Activated CD8-positive, alpha-beta memory T cell treated with anti-CD3 and anti-CD28 coated beads for 4 hours (primary cell): ENCODE measurements at places on chromosomes 5 and 9.

- no peak for DNase-seq
These were observed 736 bp upstream of the NKD2 start for GRCh38 chr5:1007681-1008450.

GRCh38 chr5:14890846-14891245 is 19.3 kb upstream of the ANKH start:
- DNase-seq, result no peak

DNA sequence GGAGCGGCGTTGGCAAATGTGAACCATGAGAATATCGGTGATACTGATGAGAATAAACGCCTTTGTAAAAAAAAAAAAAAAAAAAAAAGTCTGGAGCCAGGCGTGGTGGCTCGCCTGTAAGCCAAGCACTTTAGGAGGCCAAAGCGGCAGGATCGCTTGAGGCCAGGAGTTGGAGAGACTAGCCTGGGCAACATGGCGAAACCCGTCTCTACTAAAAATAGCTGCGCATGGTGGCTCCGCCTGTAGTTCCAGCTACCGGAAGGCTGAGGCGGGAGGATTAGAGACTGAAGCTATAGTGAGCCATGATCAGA is 425 bp upstream of the NFX1 start:
- no peak for DNase-seq

DNA sequence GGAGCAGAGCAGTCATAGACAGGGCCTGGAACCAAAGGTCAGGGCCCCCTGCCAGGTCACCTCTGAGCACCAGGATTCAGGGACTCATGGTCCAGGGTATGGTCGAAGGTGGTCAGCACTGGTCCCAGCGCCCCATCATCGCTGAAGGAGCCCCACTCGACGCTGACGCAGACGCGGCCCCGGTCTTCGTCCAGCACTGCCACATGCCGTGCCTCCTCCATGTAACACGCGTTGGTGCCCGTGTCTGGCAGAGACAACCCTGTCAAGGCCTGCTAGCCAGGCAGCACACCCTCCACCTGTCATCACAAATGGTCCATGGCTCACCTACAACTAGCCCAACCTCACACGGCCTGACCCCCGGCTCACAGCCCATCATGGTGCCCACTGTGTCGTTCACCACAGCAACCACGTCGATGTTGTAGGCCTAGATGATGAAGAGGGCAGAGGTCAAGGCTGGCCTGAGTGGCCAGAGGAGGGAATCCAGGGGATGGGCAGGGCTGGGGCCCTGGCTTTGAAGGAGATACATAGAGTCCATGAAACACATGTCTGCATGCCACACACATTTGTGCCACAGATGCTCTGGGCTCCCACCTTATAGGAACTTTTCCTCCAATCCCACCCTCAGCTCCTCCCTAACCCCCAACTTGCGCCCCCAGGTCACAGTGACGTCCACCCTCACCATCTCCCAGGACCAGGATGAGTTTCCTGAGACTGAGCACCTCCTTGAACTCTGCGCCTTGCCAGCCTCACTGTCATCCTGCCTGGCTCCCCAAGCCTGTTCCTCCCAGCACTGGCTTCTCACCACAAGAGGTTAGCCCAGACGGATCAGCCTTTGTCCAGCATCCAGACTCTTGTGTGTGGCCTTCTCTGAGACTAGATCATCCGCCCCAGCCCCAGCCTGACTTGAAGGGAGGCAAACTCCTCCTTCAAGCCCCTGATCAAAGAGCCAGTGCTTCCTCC is 9.5 kb downstream of the HK3 start:
- DNase-seq, result no peak

DNA sequence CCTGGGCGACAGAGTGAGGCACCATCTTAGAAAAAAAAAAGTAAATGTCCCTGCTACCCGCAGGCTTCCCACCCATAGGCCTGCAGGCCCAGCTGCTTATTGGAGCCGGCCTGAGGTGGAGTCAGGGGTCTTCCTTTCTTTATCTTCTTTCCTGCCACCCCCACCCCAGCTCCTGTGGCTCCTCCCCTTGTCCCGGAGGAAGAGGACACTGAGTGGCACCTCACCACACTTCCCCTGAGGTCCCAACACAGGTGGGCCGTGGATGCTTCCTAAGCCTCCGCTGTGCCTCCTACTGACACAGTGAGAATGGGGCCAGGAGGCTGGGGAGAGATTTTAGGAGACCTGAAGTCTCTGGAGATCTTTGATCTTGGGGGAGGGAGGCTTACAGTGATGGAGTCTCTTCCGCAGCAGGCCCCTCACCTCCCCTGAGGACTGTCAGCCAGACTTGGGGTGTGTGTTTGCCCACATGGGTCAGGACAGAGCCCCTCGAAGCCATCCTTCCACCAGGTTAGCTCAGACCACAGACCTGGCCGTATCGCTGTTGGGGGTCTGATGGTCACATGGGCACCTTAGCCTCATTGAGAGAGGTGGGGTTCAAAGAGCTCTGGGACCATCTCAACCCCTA is 135.4 kb upstream of the IER5L start:
- DNase-seq, result no peak

GRCh38 chr9:94613003-94613402 is 19.4 kb upstream of the FBP2 start:
- no peak for DNase-seq
